ENCODE measurements at places on chromosomes 7 and 10.

DNA sequence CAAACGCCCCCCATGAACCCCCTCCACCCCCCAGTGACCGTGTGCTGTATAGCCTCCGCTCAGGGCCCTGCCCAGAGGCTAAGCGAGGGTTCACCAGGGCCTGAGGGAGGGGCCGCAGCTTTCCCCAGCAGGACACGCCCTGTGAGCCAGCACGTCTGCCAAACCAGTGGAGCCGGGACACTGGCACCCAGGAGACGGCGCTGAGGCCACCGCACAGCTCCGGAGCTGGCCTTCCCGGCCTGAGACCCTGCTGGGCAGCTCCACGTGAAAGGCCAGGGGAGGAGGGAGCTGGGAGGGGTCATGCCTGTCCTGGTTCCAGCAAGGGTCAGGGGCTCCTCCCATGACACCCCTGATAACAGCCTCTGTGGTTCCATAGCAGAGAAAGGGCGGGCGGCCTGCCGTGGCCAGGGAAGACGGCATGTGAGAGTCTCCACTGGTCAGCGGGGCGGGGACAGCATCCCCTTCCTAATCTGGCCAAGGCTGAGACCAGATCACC, 278.3 kb downstream of the ELFN1 start:
- no peak for DNase-seq

DNA sequence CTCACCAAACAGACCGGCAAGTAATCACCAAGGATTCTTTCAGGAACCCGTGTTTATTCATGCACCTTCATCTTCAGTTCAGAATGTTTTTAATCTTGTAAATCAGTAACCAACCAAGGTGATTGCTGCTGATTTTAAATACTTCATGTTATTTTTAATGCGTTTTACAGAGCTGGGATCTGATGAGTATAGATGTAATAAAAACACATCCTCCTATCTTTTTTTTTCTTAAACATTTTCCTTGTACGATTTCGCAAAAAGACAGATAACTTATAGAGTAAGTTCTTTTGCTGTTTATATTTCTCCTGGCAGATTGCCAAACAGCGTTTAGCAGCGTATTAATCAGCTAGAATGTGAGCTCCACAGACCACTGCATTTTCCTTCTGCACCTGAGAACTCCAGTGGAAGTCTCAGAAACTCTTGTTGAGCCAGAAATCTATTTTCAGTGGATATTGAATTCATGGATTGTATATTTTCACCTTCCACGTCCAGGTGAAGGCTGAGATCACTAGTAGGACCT, 397.8 kb upstream of the NRP1 start:
- DNase-seq, result no peak

GRCh38 chr7:36161996-36162395, 8.9 kb downstream of the EEPD1 start:
- DNase-seq, result no peak

GRCh38 chr10:125257521-125258108, 97.3 kb upstream of the CTBP2 start:
- DNase-seq, result no peak

- DNase-seq, result no peak
Observed at GRCh38 chr10:96967847-96968246, 135.7 kb downstream of the LCOR start.
